ENCODE measurements at places on chromosomes 3 and 15. TPM values are rescaled to one million over a fixed set of nuclear protein-coding genes. Genes with fewer than 3 reads are reported as not detected.

GRCh38 chr3:72462595-72463011 lies 385.6 kb downstream of the SHQ1 start:
- DNase-seq, result peak; percentile 19

DNA sequence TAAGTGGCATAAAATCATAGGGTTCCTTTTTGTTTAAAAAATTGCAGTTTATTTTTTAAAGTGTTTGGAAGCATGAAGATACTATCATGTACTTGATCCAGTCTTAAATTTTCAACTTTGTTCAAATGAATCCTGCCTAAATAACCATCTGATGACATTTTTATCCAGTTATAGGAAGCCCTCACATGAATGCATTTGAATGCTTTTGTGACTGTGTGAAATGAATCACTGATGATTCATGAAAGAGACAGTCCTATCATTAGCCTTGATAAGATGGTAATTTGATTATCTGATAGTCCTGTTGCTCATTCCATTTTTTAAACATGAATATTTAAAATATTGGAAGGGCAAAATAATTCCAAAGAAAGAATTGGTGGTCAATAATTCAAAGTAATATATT lies 401.9 kb upstream of the ROBO2 start:
- no peak for DNase-seq

DNA sequence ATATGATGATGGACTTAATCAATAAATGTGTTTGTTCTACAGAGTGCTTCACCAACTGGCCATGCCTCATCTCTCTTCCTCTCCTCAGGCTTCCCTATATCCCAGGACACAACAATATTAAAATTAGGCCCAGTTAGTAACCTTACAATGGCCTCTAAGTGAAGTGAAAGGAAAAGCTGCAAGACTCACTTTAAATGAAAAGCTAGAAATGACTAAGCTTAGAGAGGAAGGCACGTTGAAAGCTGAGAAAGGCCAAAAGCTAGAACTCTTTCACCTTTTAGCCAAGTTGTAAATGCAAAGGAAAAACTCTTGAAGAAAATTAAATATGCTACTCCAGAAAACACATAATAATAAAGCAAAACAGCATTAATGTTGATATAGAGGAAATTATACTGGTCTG lies 1010.3 kb downstream of the NAALADL2 start:
- DNase-seq, result no peak

GRCh38 chr3:29644261-29644660 lies 363.4 kb downstream of the RBMS3 start:
- DNase-seq, result no peak

DNA sequence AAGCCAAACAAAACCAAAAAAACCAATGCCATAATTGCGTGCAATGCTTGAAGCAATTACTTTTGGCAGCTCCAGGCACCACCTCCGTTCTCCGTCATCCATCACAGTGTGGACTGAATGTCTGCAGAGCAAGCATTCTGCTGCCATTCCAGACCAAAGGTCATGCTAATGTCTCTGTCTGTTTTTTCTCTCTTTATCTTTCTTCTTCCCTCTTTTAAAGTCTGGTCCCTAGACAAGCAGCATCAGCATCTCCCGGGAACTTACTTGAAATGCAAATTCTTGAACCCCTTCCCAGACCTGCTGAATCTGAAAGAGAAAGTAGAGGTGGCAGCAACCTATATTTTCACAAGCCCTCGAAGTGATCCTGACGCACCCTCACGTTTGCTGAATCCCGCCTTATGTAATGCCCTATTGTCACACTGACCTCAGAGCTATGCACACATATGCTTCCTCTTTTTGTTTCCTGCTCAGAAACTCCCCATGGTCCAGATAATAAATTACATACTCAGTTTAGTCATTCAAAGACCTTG lies 297.3 kb upstream of the PROK2 start:
- no peak for DNase-seq

CTXN2 gene
- 0.22 TPM for total RNA-seq

Data from glutamatergic neuron (in vitro differentiated cells).